ENCODE measurements at places on chromosomes 2 and 18. TPM values are rescaled to one million over a fixed set of nuclear protein-coding genes. Genes with fewer than 3 reads are reported as not detected.

RBFA gene
- total RNA-seq, result 22.4 TPM

MC5R gene
- total RNA-seq, result not detected

HOXD11 gene
- not detected for total RNA-seq

CD8A gene
- 0.28 TPM for total RNA-seq

TUBA4B gene
- not detected for total RNA-seq

Data from PC-9 (cell line).